ENCODE measurements at places on chromosomes 5 and 9.

DNA sequence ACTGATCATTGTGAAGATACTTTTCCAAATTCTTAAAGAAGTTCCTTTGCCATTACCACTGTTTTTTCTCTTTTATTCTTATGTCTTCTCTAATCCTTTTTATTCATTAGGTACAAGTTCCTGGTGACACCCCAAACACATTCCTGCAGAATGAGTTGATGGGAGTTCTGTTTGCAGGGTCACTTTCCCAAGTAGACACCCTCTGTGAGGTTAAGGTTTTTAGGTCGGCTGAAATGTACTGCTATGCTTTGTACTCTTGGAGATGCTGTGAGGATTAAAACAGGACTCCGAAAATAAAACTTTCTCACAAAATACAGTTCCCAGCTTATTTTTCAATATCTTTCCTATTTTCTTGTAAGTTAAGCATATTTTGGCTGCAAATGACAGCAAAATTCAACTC lies 143.3 kb upstream of the TLE4 start:
- no peaks in the 10 kb centered on the region for H3K4me1 ChIP-seq
- no peak overlapping the region for H3K27ac ChIP-seq
- H3K27me3 ChIP-seq = peaks cover 9% of the 10 kb centered on the region

DNA sequence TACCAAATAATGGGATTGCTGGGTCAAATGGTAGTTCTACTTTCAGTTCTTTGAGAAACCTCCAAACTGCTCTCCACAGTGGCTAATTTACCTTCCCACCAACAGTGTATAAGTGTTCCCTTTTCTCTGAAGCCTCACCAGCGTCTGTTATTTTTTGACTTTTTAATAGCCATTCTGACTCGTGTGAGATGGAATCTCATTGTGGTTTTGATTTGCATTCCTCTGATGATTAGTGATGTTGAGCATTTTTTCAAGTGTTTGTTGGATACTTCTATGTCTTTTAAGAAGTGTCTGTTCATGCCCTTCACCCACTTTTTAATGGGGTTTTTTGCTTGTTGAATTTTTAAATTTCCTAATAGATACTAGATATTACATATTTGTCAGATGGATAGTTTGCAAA lies 28.4 kb upstream of the SUSD1 start:
- peaks cover 28% of the 10 kb centered on the region for H3K36me3 ChIP-seq
- DNase-seq = no peak
- H3K4me3 ChIP-seq = no peak overlapping the region
- H3K27ac ChIP-seq = no peak overlapping the region

DNA sequence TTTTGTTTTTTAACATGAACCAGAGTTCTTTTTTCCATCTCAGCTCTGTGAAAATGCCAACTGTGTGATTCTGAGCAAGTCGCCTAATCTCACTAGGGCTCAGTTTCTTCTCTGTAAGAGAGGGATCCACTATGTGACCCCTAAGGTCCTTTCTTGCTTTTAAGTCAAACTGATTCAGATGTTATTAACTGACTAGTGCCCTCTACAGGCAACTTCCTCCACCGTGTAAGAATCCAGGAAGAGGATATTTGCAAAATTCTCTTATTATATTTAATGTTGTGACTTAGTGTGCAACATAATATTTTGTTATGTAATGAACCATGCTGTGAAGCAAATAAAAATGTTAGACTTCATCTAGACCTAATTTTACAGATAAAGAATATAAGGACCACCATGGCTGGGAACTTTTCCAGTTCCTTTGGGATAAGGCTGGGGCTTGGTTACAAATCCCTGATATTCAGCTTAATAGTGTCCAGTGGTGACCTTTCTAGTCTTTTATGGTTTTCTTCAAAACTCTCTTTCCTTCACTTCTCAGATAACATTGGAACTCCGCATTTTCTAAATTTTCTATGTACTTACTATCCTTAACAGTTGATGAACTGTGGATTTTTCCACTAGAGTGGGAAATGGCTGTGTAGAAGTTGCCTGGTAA lies 244.7 kb downstream of the PIK3R1 start:
- H3K27ac ChIP-seq = no peak overlapping the region
- no peak overlapping the region for H3K4me3 ChIP-seq
- no peaks in the 10 kb centered on the region for H3K4me1 ChIP-seq
- H3K27me3 ChIP-seq = no peaks in the 10 kb centered on the region

DNA sequence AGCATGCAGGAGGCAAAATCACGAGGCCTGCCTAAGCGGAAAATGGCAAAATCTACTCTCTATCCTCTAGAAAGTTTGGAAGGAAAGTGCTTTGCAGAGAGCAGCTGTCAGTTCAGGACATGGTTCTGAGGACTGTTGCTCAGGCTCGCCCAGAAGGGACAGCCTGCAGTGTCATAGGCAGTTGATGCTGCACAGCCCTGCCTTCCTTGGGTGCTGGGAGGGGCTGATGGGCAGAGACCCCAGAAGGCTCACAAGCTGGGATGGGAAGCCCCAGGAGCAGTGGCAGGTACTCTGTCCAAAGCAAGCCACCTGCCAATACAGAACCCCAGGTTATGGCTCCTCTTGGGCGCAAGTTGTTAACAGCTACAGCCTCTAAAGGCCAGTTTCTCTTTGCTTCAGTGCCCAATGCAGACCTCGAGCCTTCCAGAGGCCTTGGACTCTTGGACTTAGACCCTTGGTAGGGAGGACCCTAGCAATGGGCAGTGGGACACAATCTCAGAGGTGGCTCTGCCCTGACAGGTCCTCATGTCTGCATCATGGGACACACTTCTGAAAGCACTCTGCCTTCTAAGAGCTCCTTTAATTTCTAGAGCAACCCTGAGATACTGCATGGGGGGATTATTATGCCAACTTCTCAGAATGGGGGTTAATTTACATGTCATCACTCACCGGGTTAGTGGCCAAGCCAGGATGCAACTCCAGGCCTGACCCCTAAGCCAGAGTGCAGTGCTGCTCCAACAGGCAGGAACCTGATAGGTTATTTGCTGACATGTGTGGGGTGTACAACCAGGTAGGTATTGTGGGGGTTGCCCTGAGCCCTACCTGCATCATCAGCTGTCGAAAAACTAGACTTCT lies 57.1 kb downstream of the MACROH2A1 start:
- DNase-seq = no peak
- H3K4me1 ChIP-seq = peaks cover 26% of the 10 kb centered on the region
- H3K27me3 ChIP-seq = no peaks in the 10 kb centered on the region
- peaks cover 42% of the 10 kb centered on the region for H3K36me3 ChIP-seq

DNA sequence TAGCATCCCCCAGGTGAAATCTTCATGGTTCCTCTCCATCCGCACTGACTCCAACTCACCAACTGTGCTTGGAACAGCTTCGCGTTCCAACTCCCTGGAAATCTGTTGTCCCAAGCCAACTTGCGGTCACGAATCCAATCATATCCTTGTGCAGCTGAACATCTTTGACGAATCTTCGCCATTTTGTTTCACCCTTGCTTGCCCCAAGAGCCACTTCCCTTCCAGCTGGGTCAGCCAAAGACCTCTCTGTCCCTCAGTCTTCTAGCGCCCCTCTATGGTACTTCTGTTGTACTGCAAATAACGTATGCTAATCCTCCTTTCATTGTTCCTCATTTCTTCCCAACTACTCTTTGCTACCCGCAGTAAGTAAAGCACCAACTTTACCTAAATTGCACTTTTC lies 61.0 kb upstream of the TARS1 start:
- peaks cover 12% of the 10 kb centered on the region for H3K27me3 ChIP-seq
- DNase-seq = no peak
- H3K36me3 ChIP-seq = peaks cover 8% of the 10 kb centered on the region
- H3K27ac ChIP-seq = peak overlapping the region; percentile 80
- no peak overlapping the region for H3K4me3 ChIP-seq

DNA sequence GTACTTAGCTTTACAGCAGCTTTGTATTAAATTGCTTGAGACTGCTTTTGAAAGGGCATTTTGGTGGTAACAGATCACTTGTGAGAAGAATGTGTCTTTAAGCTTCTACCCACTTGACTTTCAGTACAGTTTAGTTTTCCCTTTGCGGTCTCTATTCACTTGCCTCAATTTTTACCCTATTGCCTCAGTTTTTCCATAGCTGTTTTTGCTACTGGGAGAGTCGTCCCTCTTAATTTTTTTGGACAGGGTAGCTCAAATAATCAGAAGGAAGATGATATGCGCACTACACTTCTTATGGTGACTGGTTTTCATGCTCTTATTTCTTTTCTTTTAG lies 18.8 kb downstream of the UGCG start:
- H3K36me3 ChIP-seq = no peaks in the 10 kb centered on the region
- no peak for DNase-seq
- no peaks in the 10 kb centered on the region for H3K27me3 ChIP-seq
- peaks cover 76% of the 10 kb centered on the region for H3K4me1 ChIP-seq
- H3K4me3 ChIP-seq = no peak overlapping the region

DNA sequence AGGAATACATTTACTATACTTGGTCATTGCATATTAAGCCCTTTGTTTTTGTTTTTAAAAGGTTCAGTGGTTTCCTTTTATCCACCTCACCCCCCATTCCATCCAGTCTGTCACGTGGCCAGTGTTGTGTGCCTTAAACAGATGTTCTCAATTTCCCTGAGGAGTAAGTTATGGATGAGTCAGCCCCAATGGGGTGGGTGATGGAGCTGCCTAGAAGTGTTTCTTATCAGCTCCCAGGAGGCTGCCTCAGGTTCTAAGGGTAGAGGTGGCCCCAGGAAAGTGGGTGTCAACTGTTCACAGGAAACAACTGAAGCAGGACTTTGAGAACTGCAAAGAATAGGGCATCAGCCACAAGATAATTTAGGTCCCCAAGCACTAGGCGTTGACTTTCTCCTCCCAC lies 41.1 kb downstream of the ACTBL2 start:
- H3K27me3 ChIP-seq = no peaks in the 10 kb centered on the region
- no peak overlapping the region for H3K27ac ChIP-seq
- H3K36me3 ChIP-seq = no peaks in the 10 kb centered on the region
- peak overlapping the region; percentile 6 for H3K4me3 ChIP-seq
- no peak for DNase-seq
- H3K4me1 ChIP-seq = peaks cover 14% of the 10 kb centered on the region

DNA sequence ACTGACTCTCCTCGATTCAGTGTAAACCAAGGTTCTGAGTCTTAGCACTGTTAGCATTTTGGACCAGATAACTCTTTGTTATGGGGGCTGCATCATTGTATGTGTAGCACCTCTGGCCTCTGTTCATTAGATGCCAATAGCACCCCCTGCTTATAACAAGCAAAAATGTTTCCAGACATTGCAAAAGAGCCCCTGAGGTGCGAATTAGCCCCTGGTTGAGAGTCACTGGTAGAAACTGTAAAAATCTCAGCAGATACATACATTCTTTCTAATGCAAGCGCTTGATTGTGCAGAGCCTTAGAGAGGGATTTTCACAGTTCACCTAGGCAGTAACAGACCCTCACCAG lies 2.8 kb downstream of the ADRB2 start:
- no peak for DNase-seq
- peak overlapping the region; percentile 79 for H3K27ac ChIP-seq
- H3K36me3 ChIP-seq = no peaks in the 10 kb centered on the region
- H3K4me3 ChIP-seq = peak overlapping the region; percentile 95
- H3K27me3 ChIP-seq = no peaks in the 10 kb centered on the region

Data from naive B cell (primary cell).